ENCODE measurements at places on chromosomes 7 and 10. TPM values are rescaled to one million over a fixed set of nuclear protein-coding genes. Genes with fewer than 3 reads are reported as not detected.

GRCh38 chr10:23869548-23869947 lies 339.4 kb upstream of the KIAA1217 start:
- no peak for DNase-seq

GSAP gene
- total RNA-seq = 11.2 TPM

DNA sequence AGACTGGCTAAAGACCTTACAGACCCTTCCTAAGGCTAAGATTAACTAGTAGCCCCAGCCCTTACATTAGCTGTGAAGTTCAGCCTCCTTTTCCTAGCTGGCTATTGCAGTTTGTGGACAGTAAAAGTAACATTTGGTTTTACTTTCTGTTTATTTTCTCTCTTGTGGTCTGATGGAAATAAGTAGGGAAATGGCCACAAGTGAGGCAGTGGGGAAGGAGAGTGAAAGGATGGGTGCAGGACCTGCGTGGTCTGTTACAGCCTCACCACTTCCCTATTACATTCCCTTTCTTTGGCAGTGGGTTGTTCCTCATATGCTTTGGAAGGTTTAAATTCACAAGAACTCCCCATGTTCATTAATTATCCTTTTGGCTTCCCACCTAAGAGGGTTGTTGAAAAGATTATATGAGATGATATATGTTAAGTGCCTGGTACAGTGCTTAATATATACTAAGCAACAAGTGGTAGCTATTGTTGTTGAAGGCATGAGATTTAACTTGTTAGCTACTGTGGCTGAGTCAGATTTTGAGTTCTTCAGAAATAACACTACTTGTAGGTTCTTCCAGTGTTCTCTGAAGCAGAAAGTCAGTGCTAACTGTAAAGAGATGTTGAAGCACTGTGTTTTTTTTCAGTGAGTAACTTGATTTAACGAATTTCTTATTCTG lies 181.7 kb downstream of the ST7 start:
- DNase-seq = no peak

CCAR1 gene
- 31.2 TPM for total RNA-seq

- DNase-seq = no peak
Observed at GRCh38 chr10:63673246-63673645, 152.0 kb downstream of the REEP3 start.

GRCh38 chr7:86668315-86668714 lies 24.6 kb downstream of the GRM3 start:
- no peak for DNase-seq

DNA sequence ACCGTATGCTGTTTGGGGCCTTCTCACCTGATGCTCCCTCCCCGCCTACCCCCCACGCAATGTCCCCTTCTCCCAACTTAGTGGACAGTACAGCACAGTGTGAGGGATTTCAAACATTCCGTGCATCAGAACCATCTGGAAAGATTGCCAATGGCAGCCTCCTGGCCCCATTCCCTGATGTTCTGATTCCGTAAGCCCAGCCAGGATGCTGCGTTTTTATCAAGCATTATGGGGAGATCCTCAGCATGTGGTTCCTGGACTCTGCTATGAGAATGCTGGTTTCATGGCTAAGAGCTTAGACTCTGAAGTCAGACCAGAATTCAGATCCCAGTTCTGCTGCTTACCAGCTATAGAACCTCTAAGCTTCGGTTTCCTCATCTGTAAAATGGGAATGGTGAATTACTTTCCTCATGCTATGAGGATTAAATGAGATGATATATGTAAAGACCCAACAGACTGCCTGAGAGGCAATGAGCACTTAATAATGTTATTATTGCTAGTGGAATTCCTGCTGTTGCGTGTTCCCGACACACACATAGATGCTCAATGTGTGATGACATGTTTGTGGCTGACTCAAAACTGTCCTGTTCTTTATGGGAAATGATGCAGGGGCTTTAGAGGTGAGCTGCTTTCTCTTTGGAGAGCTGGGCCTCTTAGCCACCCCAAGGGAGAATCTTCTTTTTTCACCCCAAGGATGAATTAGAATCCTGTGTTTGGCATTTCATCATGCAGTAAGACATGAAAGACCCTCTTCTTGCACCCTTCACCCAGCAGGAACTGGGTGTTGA lies 60.8 kb upstream of the SMNDC1 start:
- DNase-seq = no peak

Measured in spinal cord (tissue), 10 donors.